Mucosa of gallbladder (tissue), 1 donor: ENCODE measurements at places on chromosomes 5 and 9.

GRCh38 chr5:145076040-145076439 is 759.1 kb downstream of the PRELID2 start:
- DNase-seq: no peak

GRCh38 chr5:93151121-93151520 is 429.9 kb downstream of the NR2F1-AS1 start:
- DNase-seq: no peak

DNA sequence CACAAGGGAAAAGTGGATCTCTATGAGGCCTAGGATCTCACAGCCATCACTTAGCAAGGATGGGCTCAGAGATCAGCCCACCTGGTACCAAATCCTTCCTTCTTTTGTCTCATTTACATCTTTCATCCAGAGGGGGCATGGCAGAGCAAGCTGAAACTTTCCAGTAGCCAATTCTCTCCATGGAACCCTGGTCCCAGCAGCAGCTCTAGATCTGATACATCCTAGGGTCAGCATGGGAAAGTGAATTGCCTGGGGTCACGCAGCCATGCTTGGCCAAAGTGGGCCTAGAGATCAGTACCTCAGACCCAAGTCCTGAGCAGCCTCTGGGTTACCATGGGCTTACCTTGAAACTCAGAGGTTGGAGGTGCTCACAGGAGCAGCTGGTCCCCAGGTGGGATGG is 170.5 kb downstream of the GABBR2 start:
- no peak for DNase-seq

DNA sequence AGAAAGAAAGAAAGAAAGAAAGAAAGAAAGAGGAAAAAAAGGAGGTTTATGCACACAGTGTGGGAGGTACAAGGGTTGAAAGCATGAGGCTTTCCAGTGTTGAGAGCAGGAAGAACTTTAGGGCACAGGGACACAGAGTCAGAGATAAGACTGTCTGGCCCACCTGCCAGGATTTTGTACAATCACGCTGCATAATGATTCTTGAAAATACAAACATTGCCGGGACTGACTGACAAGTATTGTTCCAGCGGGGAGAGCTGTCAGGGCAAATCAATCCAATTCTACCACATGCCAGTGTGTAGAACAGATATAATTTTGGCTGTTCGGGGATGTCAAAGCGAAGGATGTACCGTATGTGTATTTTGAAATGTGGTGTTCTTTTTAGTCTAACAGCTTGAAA is 254.7 kb downstream of the NTRK2 start:
- no peak for DNase-seq

DNA sequence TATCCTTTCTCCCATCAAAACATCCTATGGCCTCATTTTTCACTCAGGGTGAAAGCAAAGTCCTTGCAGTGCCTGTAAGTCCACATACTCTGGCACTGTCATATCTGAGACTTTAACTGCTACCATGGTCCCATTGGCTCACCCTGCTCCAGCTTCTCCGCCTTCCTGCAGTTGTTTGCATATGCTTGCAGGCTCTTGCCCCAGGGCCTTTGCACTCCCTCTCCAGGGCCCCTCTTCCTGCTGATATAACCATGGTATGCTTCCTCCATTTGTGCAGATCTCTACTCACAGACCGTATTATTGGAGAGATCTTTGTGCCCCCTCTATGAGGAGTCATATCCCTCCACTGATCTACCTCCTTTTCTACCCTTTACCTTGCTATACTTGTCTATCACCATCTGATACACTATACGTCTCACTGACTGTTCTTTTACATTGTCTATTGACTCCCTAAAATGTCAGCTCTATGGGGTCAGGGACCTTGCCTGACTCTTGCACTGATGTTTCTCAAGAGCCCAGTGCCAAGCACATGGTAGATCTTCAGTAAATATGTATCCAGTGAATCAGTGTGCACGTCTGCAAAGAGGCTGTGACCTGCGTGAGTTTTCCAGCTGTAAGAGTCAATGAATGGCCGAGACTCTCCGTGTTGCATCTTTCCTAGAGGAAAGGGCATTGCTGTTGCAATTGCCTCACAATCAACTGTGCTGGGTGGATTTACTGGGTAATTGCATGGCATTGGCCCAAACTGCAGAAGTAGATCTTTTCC is 81.7 kb upstream of the CPEB4 start:
- DNase-seq: no peak

DNA sequence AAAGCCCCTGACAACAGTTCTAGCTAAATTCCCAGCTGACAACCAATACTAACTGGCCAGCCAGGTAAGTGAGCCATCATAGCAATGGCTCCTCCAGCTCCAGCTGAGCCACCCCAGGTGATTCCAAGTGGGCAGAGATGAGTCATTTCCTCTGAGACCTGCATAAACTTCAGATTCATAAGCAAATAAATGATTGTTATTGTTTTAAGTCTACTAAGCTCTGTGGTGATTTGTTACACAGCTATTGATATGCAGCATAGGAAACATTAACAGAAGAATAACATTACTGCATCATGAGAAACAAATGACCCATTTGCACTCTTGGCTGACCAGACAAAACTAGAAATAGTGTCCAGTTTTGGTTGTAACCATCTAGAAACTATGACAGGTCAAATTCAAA is 60.3 kb downstream of the TTC39B start:
- DNase-seq: no peak

- DNase-seq: no peak
Observed at GRCh38 chr5:168328814-168329213, 37.4 kb downstream of the WWC1 start.

- no peak for DNase-seq
Observed at GRCh38 chr9:37212435-37212834, 92.1 kb downstream of the ZCCHC7 start.

DNA sequence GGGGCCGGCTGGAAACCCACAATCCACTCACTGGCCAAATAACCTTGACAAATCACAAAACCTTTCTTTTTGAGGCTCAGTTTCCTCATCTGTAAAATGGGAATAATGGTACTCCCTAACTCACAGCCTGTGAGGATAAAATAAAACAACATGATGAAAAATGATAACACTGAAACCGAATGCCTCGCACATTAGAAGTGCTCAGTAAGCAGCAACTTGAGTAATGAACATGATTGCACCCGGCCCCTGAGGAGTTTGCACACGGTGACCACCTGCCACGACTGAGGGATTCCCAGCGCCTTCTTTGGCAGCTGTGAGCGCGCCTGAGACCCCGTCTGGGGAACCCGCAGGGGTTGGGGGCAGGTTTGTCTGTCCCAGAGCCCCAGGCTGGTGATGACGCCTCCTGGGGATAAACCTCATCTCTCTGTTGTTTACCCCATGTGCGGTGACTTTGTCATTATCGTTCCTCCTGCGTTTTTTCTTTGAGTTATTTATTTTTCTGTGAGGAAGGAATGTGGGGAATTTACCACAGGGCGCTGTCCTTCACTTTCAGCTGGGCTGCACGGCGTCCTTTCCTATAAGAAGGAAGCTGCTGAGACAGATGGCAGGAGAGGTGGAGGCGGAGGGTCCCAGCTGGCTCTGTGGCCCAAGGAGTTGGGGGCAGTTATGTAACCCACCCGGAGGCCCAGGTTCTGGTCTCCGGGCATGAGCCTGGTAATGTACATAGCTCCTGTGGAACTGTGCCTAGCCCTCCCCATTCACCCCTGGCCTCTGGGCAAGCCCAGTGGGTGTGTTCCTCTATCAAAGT is 3.0 kb upstream of the SYNPO start:
- DNase-seq: peak; percentile 53

DNA sequence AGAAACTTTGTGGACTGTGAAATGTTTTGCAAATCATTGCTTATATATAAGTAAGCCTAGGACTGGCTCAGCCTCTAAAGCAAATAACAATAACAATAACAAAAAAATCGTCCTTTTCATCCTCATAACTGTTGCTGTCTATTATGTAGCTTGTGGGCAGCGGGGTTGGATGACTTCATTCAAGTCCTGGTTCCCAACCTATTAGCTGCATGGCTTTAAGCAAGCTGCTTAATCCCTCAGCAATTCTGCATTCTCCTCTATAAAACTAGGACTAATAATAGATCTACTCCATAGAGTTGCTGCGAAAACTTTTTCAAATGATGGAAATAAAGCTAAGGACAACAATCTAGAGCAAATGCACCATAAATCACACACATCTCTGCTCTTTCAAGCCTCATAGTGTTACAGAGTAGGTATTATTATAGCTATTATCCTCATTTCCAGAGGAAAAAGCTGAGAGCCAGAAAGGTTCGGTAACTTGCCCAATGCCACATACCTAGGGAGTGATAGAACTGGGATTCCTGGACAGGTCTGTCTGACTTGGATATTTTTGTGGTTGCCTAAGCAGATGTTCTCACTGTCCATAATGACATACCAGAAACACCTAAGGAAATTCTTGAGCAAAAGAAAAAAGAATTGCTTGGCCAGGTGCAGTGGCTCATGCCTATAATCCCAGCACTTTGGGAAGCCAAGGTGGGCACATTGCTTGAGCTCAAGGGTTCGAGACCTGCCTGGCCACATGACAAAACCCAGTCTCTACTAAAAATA is 98.8 kb upstream of the ADRA1B start:
- no peak for DNase-seq

GRCh38 chr5:178125253-178125906 is 5.4 kb upstream of the RMND5B start:
- DNase-seq: no peak

- DNase-seq: no peak
Observed at GRCh38 chr5:132785365-132785764, 8.3 kb upstream of the SEPTIN8 start.

DNA sequence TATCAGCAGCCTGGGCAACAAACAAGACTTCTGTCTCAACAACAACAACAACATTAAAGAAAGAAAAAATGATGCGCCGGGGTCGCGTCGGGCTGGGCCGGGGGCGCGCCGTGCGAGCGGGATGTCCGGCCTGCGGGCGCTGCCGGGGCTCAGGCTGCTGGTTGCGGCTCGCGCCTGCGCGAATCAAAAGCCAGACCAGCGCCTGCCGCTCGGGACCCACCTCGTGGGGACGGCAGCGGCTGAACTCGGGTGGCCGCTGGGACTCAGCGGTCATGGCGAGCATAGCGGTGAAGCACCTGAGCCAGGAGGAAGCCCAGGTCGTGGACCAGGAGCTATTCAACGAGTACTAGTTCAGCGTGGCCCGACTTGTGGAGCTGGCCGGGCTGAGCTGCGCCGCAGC is 11.9 kb upstream of the NHP2 start:
- no peak for DNase-seq

DNA sequence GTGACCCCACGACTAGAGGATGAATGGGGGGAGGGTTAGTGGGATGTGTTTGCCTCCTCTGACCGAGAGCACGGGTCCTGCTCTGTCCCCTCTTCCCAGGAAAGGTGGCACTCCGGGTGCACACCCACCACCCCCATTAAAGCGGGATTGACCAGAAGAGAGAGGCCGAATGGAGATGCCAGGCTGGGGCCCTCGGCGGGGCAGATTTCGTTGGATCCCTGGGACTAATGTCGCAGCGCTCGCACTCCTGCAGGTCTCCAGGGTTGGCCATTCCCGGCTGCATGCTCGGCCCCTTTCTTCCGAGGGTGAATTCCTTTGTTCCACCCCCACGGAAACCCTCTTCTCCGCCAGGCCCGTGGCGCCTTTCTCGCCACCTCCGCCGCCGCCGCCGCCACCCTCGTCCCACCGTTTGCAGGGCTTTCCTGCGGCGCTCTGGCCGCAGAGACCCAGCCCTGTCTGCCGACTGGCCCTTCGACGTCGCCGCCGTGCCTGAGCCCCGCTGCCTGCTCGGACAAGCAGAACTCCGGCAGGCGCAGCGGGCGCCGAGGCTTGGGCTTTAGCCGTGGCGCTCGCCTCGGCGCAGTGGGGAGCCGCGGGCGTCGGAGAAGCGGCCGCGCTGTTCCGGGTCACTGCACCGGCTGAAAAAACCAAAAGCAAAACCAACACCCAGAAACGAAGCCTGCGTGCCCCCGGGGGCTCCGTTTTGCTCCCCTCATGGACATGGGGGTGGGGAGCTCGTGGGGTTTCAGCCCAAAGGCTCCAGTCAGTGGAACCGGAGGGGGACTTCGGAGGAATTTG is 11.8 kb downstream of the LMX1B start:
- no peak for DNase-seq

DNA sequence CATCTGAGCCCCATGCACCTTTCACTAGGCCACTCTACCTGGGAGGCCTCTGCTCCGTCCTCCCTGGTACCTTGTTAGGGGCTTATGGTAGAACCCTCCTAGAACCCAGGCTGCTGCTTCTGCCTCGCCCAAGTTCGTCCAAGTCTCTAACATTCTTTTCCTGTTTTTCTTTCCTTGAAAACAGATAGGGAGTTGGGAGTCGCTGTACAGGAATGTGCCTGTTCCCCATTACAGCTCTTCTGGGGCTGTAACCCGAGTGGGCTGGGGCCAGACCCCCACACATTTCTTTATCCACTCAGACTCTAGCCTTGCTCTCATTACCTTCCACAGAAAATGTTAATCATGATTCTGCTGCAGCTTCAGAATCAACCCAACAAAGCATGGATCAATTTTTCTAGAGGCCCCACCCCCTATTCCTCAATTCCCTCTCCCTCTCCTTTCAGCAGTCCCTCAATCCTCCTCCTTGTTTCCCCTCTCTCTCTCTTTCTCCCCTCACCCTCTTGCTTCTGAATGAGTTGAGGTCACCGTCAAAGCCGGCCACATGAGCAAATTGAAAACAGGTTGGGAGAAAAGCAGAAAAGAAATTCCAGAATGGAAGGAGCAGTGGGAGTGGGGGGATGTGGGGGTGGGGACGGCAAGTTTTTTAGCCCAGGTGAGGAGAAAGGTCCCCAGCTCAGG is 193.8 kb upstream of the TRIM32 start:
- DNase-seq: no peak

GRCh38 chr5:65290677-65291076 is 191.0 kb downstream of the ADAMTS6 start:
- DNase-seq: no peak

DNA sequence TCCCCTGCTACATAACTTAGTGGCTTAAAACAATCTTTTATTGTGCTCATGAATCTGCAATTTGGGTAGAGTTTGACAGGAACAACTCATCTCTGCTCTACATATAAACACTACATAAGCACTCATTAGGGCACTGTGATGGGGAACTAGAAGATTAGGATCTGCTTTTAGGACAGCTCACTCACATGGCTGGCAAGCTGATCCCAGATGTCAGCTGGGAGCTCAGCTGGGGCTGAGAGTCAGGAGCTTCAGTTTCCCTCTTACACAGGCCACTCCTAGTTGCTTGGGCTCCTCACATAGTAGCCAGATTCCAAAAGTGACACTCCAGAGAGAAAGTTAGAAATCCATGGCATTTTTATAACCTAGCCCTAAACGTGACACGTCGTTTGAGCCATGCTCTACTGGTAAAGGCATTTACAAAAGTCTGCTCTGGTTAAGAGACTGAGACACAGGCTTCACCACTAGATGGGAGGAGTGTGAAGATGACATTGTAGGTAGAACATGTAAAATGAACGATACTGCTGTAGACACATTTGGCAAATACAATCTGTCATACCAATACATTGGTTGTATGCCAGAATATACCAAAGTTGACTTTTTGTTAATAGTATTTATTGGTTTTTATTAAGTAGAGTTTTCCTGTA is 23.6 kb downstream of the SCAI start:
- DNase-seq: no peak

- no peak for DNase-seq
Observed at GRCh38 chr5:104347119-104347708, 784.6 kb upstream of the NUDT12 start.

GRCh38 chr9:33227008-33227398 is 13.0 kb upstream of the SPINK4 start:
- DNase-seq: no peak

- DNase-seq: no peak
Observed at GRCh38 chr9:85944672-85945071, 3.7 kb downstream of the NAA35 start.

- DNase-seq: no peak
Observed at GRCh38 chr9:1639166-1639565, 376.0 kb upstream of the SMARCA2 start.

- no peak for DNase-seq
Observed at GRCh38 chr5:179185256-179185940, 125.2 kb downstream of the ZNF354C start.
